ENCODE measurements at places on chromosomes 2 and 18.

DNA sequence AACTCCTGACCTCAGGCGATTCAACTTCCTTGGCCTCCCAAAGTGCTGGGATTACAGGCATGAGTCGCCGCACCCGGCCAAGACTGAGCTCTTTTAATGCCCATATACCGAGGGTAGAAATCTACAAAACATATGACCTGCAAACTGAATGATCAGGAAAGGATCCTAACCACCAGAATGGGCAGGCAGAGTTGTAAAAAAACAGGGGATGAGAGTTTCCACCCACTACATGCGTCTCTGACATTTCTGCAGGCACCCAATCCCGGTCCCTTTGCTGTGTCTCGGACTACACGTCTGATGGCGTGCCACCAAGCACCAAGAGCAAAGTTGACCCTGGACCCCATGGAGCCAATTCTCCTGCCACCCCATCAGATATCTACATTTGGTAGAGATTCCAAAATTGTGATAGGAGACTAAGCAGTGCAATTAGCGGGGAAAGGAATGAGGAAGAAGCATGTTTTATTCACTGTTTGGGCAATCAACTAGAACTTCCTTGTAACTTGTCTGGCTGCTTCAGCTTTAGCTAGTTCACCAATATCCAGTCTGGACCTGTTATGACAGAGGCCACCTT lies 74.1 kb downstream of the ATP8B1 start:
- no peak for DNase-seq

DNA sequence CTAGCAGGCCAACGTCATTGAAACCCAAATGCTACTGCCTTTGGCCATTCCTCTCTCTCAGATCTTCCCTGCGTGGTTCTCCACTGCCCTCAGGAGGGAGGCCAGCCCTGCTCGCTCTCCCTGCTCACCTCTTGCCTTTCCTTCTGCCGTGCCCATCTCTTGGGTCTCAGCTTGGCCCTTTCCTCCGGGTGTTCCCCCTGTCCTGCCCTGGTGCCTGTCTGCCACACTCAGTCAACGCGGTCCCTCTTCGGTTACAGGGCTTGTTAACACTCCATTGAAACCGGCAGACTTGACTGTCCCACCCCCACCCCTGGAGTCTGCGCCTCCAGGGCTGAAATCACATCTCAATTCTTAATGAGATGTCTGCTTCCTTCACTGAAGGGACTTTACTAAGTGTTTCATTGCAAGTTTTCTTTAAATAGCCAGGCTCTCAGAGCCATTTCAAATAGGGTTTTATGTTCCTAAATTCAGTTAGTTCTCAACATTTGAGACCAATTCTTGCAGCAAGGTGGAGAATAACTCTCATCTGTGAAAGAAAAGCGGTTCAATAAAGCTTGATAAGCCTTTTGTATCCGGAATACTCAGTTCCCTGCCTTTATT lies 237.6 kb downstream of the DYSF start:
- DNase-seq, result no peak

DNA sequence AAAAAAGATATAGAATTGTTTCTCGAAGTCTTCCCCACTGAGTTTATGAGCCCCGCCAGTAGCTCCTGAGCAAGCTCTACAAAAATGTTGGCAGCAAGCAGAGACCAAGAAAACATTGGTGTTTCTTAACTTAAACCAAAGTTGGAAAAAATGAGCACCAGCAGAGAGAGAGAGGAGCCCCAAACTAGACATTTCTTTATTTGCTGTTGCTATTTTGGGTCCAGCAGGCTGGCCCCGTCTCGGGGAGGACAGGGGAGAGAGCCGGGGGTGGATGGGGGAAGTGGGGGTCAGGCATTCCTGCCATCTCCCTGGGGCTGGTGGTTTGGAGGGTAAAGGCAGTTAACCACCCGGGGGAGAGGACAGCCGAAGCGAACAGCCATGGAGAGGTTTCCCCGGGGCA lies 113.0 kb downstream of the DYSF start:
- DNase-seq, result no peak

- no peak for DNase-seq
These were observed 246.1 kb downstream of the FSIP2 start for GRCh38 chr2:185984670-185985069.

DNA sequence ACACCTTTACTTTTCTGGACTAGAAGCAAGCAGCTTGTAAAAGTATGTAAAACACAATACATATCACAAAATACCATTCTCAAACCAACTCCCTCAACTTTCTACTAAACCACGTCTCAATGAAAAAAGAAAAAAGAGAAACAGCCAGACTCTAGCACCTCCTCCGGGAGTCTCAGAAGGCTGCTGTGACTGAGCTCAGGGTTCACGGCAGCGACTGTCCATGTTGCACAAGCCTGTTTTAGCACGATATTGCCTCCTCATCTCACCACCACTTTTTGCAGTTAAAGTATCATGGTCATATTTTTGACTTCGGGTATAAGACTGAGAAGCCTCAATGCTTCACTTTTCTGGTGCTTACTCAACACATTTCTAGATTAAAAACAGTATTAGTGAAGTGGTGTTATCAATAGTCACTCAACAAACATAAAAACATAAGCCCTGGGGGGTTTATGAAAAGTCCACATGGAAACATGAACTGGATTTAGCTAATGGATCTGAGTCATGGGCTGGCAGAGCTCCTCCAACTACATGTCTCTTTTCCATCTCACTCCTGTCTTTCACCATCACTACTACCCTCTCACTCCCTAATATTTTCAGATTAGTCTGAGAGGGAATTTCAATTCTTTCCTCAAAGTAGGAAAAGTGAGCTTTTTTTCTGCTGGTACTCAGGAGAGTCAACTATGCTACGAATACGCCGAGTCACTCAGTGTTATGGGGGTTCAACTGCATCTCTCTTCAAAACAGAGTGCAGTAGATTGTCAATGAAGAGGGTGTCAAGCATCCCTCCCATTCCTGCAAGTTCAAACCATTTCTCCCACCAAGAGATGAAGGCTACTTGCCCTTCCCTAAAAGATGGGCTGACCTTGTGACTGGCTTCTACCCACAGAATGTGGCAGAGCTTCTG lies 113.7 kb downstream of the OSR1 start:
- DNase-seq, result no peak

DNA sequence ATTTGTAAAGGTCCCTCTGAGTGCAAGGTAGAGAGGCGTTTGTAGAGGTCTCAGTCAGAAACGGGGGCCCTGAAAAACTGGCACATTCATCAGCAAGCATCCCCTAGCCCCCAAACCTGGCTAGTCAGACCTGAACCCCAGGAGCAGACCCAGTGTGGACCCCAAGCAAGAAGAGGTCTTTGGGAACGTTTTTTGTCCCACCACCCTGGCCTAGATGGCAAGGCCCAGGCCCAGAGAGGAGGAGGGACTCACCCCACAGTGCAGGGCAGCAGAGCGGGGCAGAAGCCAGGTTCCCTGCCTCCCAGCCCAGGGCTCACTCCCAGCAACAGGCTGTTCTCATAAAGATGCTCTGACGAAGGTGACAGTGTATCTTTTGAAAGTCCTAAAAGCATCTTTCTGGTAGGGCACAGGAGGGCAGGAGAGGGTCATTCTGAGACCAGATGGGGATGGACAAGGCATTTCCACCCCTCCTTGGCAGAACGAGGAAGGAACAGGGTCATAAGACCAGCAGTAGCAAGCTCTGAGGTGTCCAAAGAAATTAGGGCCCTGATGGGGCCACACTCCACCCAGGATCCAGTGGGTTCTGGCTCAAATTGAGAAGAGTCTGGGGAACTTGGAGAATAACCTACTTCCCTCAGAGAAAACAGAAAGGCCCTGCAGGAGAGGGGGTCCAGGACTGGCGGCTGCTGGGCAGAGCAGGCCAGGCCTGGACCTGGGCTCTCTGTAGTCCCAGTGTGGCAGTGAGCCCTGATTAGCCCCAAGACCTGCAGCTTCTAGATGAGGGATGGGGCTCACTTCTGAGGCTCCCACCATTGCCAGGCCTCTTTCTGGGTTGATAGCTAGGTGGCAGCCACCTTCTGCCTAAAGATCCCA lies 18.2 kb downstream of the ADRA2B start:
- DNase-seq, result no peak

GRCh38 chr18:55243857-55244256 lies 284.6 kb upstream of the CCDC68 start:
- no peak for DNase-seq

DNA sequence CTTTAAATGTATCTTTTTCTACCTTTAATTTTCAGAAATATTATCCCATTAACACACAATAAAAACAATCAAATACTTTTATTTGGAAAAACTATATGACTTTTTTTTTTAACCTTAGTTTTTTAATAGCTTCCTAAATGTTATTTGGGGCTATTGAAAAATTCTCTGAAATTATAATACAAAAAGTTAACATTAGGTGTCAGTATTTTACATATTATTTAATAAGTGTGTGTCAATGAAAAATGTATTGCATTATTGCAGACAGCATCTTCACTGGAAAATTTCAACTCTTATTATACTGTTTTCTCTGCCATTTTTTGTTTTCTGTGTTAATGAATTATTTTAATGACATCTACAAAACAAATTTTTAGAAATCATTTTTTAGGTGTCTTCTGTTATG lies 51.1 kb upstream of the ARHGAP15 start:
- no peak for DNase-seq

- no peak for DNase-seq
These were observed 1.5 kb downstream of the LOXL3 start for GRCh38 chr2:74551942-74552913.

- DNase-seq, result no peak
These were observed 213.0 kb downstream of the TMEM247 start for GRCh38 chr2:46692316-46692715.

- DNase-seq, result no peak
These were observed 13.4 kb upstream of the UGT1A1 start for GRCh38 chr2:233746475-233747282.

GRCh38 chr2:96169868-96170507 lies 24.7 kb upstream of the DUSP2 start:
- DNase-seq, result no peak

GRCh38 chr2:32743480-32744236 lies 115.8 kb downstream of the TTC27 start:
- DNase-seq, result no peak

DNA sequence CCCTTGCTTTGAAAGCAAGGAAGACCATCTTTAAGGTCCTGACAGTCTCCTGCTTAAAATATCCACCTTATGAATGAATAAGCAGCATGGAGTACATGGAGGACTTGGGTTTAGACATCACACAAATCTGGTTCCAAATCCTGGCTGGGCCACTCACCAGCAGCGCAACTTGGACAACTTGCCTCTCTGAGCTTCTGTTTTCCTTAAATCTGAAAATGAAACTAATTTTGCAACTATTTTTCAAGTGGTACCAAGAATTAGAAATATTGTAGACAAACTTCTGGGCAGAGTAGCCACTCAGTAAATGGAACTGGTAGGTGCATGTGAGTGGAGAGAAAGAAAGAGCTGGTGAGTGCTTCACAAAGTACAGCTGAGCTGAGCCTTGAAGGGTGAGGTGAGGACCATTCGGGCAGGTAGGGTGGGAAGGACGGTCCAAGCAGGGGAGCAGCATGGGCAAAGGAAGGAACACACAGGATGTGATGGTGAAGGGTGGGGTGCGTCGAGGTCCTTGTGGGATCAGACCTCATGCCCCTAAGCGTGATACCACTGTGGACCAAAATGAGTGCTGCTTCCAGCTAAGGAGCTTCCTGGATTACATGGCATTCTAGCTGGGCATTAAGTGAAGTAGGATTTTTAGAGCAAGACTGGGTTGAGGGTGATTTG lies 14.4 kb upstream of the TET3 start:
- no peak for DNase-seq

- no peak for DNase-seq
These were observed 4.8 kb downstream of the REG1B start for GRCh38 chr2:79082987-79083386.

GRCh38 chr18:48472610-48473009 lies 63.4 kb upstream of the ZBTB7C start:
- no peak for DNase-seq

DNA sequence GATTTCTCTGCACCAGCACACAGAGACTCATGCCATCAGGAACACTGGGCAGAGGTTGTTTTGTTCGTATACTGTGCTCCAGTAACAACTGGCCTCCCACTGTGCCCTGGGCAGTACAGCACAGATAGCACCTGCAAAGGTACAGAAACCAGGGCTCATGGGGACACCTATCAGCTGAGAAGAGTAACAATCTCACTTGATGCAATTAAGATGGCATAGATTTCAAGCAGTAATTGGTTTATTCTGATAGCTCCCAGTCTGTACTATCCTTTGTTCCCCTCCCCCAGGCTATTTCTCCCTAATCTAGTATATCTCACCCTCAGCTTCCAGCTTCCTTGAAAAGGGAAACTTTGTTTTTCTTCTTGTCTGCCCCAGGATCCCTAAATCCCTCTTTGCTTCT lies 343.9 kb upstream of the MMADHC start:
- DNase-seq, result peak; percentile 15

Data from MM.1S (cell line).